ENCODE measurements at places on chromosomes 6 and 20. TPM values are rescaled to one million over a fixed set of nuclear protein-coding genes. Genes with fewer than 3 reads are reported as not detected.

NCOA7 gene
- total RNA-seq, result 11.0 TPM

C6orf52 gene
- total RNA-seq, result 8.2 TPM

FANCE gene
- total RNA-seq, result 20.4 TPM

ECT2L gene
- total RNA-seq, result not detected

SYNGAP1 gene
- total RNA-seq, result 72.4 TPM

PTCHD4 gene
- 1.4 TPM for total RNA-seq

GRCh38 chr6:166494757-166495486, 91.6 kb downstream of the RAMACL start:
- peak; percentile 53 for DNase-seq
- H3K4me1 ChIP-seq, result peaks cover 51% of the 10 kb centered on the region
- H3K36me3 ChIP-seq, result peaks cover 15% of the 10 kb centered on the region
- H3K4me3 ChIP-seq, result peak overlapping the region; percentile 70
- peak overlapping the region; percentile 91 for H3K27ac ChIP-seq
- H3K27me3 ChIP-seq, result peaks cover 5% of the 10 kb centered on the region

GRCh38 chr6:26196846-26197635, 109.8 kb downstream of the HFE start:
- peaks cover 24% of the 10 kb centered on the region for H3K27me3 ChIP-seq
- peak overlapping the region; percentile 96 for H3K27ac ChIP-seq
- peaks cover 9% of the 10 kb centered on the region for H3K36me3 ChIP-seq

GRCh38 chr6:10081957-10082356, 332.9 kb downstream of the TFAP2A start:
- H3K27ac ChIP-seq, result no peak overlapping the region
- no peaks in the 10 kb centered on the region for H3K4me1 ChIP-seq
- DNase-seq, result no peak
- no peaks in the 10 kb centered on the region for H3K27me3 ChIP-seq
- H3K4me3 ChIP-seq, result no peak overlapping the region

DNA sequence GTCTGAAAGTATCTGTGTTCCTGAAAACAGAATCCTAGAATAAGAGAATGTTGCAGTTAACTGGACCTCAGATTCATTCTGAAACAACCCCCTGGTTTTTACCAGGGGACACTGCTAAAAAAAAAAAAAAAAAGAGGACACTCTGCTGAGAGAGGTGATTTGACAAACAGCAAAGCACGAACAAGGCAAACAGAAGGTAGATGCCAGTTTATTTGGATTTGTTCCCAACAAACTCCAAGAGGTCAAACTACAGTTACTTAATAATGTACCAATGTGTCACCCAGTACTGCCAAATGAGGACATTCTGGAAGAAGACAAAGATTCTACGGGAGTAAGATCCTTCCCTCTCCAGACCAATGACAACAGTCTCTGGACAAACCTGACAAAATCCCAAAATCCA, 40.6 kb upstream of the SLC22A16 start:
- no peak for DNase-seq
- H3K27me3 ChIP-seq, result peaks cover 9% of the 10 kb centered on the region
- no peak overlapping the region for H3K4me3 ChIP-seq
- no peaks in the 10 kb centered on the region for H3K36me3 ChIP-seq

DNA sequence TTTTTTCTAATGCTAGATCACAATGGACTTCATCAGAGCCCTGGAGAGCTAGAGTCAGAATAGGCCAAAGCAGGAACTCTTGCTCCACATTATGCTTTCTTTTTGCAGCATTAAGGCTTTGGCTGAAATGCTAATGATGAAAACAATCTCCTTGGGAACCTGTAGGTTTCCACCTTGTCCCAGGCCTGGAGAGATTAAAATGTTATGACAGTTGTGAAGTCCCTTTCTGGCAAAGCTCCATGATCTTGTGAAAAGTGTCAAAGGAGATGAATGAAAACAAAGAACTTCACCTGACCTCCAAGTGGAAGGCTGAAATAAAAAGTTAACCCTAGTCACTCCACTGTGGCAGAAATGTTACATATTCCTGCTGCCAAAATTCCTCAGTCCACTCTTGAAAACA, 64.0 kb upstream of the LRRC1 start:
- peaks cover 10% of the 10 kb centered on the region for H3K4me1 ChIP-seq
- H3K27ac ChIP-seq, result no peak overlapping the region
- no peaks in the 10 kb centered on the region for H3K27me3 ChIP-seq
- no peak for DNase-seq
- H3K4me3 ChIP-seq, result no peak overlapping the region

DNA sequence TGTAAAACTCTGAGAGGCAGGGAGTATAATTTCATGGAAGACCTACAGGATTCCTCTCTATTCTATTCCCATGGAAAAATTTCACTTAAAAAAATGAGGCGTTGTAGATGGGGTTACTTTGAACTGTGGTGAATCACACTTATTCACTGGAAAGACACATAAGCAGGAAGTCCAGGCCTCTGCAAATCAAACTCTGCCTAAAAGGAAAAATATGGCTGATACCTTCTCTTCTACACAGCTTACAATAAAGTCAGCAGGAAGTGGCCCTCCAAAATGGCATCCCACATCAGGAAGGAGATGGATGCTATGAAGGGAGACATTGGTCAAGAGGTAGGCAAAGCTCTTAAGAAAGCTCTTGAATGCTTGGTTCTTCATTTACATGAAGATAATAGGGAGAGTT, 115.9 kb downstream of the FYN start:
- no peak for DNase-seq
- H3K27ac ChIP-seq, result no peak overlapping the region
- H3K4me3 ChIP-seq, result no peak overlapping the region
- H3K36me3 ChIP-seq, result peaks cover 18% of the 10 kb centered on the region
- no peaks in the 10 kb centered on the region for H3K27me3 ChIP-seq

- no peaks in the 10 kb centered on the region for H3K27me3 ChIP-seq
- peaks cover 4% of the 10 kb centered on the region for H3K4me1 ChIP-seq
- no peak for DNase-seq
- H3K27ac ChIP-seq, result no peak overlapping the region
These were observed 317.5 kb downstream of the UTRN start for GRCh38 chr6:144602523-144603180.

- H3K4me1 ChIP-seq, result no peaks in the 10 kb centered on the region
- no peak overlapping the region for H3K27ac ChIP-seq
- no peaks in the 10 kb centered on the region for H3K36me3 ChIP-seq
- DNase-seq, result no peak
These were observed 19.9 kb upstream of the BPIFA2 start for GRCh38 chr20:33148040-33148439.

DNA sequence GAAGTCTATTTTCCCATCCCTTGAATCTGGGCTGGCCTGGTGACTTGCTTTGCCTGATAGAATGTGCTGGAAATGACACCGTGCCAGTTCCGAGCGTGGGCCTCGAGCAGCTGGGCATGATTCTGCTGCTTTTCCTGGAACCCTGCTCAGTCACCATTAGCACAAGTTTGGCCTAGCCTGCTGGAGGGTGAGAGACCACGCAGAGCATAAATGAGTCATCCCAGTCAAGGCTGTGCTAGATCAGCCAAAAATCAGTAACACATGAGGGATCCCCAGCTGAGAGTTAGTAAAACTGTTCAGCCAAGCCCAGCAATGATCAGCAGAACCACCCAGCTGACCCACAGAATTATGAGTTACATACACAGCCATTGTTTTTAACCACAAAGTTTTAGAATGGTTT, 74.8 kb upstream of the TOP1 start:
- H3K36me3 ChIP-seq, result no peaks in the 10 kb centered on the region
- no peak overlapping the region for H3K4me3 ChIP-seq
- no peak overlapping the region for H3K27ac ChIP-seq
- peaks cover 4% of the 10 kb centered on the region for H3K27me3 ChIP-seq

- peak overlapping the region; percentile 74 for H3K4me3 ChIP-seq
- no peak for DNase-seq
- peaks cover 22% of the 10 kb centered on the region for H3K27me3 ChIP-seq
- H3K4me1 ChIP-seq, result peaks cover 13% of the 10 kb centered on the region
These were observed 26.9 kb upstream of the FUCA2 start for GRCh38 chr6:143538374-143538773.

GRCh38 chr6:2900221-2900807, 2.8 kb downstream of the SERPINB9 start:
- peaks cover 24% of the 10 kb centered on the region for H3K27me3 ChIP-seq
- peaks cover 48% of the 10 kb centered on the region for H3K4me1 ChIP-seq
- H3K27ac ChIP-seq, result no peak overlapping the region
- H3K36me3 ChIP-seq, result peaks cover 3% of the 10 kb centered on the region
- DNase-seq, result no peak
- peak overlapping the region; percentile 85 for H3K4me3 ChIP-seq

DNA sequence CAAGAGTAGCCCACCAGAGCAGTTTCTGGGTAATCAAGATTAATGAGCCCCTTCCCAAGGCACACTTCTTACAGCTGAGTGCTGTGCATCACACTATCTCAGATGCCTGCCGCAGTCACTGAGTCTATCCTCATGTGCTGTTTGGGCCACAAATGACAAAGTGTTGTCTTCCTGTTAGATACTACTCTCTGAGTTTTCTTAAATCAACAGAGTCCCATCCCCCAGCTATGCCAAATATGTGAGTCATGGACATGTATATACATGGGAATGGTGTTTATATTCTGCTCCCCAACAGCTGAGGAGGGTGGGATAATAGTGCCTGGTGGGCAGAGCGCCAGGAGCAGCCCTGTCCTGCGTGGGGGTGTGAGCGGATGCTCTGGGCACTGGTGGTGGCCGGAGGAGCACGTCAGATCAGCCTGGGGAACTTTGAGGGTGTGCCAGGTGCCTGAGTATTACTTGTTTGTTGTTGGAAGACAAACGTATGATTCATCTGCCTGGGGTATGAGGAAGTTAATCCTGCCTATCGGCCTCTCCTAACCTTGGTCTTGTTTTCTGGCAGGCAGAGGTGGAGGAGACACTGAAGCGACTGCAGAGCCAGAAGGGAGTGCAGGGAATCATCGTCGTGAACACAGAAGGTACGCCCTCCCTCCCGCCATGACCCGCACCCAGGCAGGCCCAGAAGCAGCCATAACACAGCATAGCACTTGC, 9.6 kb downstream of the DYNLRB1 start:
- H3K36me3 ChIP-seq, result peaks cover 3% of the 10 kb centered on the region
- H3K4me3 ChIP-seq, result peak overlapping the region; percentile 6
- H3K4me1 ChIP-seq, result peaks cover 36% of the 10 kb centered on the region
- no peak for DNase-seq

DNA sequence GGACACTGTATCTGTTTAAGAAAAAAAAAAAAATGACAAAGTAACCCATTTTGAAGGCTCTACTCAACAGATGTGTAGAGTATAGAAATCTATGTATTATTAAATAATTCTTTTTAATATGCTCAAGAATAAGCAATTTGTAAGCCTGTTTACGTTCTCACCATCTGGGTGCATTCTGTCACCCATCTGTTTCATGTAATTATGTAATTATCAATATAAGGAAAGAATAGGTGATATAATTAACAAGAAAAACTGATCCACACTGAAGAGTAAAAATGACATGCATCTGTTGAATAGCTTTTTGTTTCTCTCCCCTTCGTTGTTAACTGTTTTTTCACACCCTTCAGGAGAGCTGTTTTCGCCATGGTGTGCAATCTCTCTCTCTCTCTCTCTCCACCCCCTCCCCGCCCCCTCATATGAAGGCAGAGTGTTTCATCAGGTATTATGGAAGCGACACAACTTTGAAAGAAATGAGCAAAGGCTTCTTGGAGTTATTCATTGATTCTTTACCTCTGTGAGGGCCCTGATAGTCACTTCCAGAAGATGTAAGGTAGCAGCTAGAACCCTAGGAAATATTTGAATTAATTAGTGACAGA, 154.3 kb upstream of the INSM1 start:
- no peak for DNase-seq
- H3K27me3 ChIP-seq, result no peaks in the 10 kb centered on the region
- H3K27ac ChIP-seq, result peak overlapping the region; percentile 35
- H3K4me1 ChIP-seq, result peaks cover 70% of the 10 kb centered on the region
- H3K36me3 ChIP-seq, result peaks cover 6% of the 10 kb centered on the region

DNA sequence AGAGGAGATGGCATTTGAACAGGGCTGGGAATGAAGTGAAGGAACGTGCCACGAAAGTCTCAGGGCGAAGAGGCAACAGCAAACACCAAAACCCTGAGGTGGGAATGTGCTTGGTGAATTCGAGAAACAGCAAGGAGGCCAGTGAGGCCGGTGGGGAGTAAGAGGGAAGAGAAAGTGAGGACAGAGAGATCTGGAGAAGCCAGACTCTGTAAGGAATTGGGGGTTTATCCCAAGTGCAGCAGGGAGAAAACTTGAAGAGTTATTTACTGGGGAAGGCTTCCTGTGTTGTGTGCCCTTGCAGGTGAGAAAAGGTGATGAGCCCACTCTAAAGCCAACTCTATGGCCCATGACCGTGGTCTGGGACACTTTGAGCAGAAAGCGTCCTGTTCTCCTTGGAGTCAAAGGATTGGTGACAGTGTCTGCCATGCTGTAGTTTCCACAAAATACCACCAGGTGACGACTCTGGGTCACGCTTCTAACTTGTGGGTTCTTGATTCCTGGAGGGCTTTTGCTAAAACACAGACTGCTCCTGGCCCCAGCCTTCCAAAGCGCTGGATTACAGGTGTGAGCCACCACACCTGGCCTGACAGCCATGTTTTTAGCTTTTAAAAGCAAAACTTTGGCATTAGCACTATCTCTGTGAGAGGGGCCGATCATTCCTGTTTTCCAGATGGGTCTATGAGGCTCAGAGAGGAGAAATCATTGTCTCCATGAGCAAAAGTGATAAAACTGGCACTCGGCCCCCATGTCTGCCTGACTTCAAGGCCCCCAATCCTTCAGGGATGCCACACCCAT, 18.0 kb upstream of the CSNK2A1 start:
- H3K27ac ChIP-seq, result no peak overlapping the region
- peak; percentile 69 for DNase-seq
- H3K4me1 ChIP-seq, result peaks cover 4% of the 10 kb centered on the region
- peaks cover 24% of the 10 kb centered on the region for H3K27me3 ChIP-seq
